AML-193 (cell line): ENCODE measurements at places on chromosomes 16 and 17.

- peak; percentile 52 for DNase-seq
Observed at GRCh38 chr17:82193520-82194220, 19.0 kb downstream of the CCDC57 start.

- peak; percentile 38 for DNase-seq
Observed at GRCh38 chr16:22198547-22199293, 7.4 kb upstream of the EEF2K start.

DNA sequence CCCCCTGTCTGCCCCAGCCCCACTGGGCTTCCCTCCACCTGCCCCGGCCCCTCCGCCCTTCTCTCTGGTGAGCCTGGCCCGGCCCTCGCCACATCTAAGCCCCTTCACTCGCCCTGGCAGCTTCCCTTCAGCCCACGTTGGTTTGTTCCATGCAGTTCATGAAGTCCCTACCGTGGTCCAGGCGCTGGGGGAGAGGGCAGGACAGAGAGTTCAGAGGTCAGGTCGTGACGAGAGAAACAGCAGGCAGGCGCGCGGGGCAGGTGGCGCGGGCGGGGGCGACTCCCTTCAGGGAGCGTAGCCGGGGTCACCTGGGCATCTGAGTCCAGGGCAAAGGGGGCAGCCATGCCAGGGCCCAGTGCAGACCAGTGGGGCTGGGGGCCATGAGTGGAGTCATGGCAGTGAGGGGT, 8.9 kb upstream of the TEDC2 start:
- DNase-seq: no peak

DNA sequence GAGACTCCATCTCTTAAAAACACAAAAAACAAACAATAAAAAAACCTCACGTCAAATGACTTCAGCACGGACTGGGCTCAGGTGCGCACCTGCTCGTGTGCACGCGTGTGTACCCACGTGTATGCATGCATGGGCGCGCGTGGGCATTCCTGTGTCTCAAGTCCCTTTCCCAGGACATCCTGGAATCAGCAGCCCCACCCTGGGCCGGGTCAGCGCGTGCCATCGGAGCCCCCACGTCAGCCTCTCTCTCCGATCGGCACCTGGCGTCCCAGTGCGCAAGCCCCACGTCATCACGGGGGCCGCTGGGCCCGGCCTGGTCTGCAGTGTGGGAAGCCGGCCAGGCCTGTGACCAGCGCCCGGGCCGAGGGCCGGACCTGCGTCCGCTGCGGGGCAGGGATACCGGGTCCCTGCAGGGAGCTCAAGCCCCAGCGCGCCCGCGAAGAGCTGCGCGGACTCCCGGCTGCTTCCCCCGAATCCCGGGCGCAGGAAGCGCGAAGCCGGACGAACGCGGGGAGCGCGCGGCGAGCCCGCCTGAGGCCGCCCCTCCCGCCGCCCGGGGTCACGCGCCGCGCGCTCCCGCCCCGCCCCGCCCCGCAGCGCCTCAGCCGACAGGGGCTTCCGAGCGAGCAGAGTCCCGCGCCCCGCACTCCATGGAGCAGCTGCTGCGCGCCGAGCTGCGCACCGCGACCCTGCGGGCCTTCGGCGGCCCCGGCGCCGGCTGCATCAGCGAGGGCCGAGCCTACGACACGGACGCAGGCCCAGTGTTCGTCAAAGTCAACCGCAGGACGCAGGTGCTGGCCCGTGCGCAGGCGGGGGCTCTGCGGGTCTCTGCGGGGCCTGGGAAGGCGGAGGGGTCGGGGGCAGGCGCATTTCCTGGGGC, at the start of gene FN3K:
FN3K (plus strand) TSS at position 629 of the 880 bp plus-strand sequence; CDS start at position 651, 22 bp downstream.
- no peak for DNase-seq

DNA sequence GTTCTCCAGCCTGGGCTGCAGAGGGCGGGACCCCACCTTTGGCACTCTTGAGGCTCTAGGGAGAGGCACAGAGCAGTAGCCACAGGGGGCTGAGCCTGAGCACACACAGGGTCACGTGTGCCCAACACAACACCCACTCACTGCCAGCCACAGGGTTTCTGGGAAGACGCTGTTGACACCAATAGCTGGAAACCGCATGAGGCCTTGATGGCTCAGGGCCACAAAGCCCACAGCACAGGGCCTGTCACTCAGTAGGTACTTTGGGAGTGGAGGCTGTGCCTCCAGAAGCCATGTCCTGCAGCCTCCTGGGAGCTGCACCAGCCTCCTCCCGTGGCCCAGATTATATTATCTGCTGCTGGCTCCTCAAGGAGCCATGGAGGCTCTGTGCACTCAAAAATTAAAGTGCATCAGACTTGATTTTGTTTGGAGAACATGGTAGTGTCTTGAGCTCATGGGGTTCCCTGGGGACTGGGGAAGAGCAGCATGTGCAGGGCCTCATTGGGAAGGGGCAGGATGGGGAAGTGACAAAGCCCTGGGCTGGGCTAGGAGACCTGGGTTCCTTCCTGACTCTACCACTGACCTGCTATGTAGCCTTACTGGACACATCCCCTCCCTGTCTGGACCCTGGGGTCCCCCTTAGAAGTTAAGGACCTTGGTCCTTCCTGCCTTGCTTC, 12.5 kb upstream of the SREBF1 start:
- DNase-seq: peak; percentile 35

DNA sequence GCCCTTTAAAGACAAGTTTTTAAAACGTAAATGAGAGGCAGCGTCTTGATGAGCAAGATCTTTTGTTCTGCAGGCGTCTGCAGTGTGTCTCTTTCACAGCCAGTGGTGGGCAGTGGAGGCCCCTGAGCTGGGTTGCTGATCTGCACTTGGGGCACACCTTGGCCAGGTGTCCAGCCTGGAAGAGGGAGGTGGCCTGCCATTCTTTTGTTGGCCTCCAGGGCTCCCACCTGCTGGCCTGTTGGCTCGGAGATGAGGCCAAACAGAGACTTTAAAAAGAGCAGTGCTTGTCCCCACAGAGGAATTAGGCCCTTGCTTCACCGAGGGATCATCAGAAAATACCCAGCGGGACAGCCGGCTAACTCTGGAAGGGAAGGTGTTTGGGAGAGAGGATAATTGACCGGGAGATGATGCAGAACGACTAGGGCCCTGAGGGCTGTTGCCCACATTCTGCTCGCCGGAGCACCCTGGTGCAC, 145.9 kb upstream of the PLCG2 start:
- no peak for DNase-seq

- DNase-seq: no peak
Observed at GRCh38 chr17:64003526-64004121, 5.5 kb downstream of the PRR29 start.

- no peak for DNase-seq
Observed at GRCh38 chr17:79955691-79956440, 79.8 kb downstream of the TBC1D16 start.

DNA sequence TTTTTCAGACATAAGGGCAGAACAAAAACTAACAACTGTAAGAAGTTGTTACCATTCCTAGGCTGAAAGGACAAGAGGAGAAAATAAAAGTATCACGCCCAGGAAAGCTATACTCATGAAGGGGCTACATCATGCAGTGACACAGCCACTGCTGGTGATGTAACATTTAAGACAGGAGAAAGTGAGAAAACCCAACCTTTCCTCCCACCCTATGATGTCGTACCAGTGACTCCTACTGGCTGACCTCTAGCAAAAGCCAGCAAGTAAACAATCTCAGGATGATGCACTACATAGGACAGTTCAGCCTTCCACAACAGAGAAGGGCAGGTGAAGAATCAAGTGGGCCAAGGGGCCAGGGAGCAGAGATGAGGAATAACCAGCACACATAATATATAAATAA, 14.0 kb upstream of the OR1E2 start:
- peak; percentile 0 for DNase-seq

DNA sequence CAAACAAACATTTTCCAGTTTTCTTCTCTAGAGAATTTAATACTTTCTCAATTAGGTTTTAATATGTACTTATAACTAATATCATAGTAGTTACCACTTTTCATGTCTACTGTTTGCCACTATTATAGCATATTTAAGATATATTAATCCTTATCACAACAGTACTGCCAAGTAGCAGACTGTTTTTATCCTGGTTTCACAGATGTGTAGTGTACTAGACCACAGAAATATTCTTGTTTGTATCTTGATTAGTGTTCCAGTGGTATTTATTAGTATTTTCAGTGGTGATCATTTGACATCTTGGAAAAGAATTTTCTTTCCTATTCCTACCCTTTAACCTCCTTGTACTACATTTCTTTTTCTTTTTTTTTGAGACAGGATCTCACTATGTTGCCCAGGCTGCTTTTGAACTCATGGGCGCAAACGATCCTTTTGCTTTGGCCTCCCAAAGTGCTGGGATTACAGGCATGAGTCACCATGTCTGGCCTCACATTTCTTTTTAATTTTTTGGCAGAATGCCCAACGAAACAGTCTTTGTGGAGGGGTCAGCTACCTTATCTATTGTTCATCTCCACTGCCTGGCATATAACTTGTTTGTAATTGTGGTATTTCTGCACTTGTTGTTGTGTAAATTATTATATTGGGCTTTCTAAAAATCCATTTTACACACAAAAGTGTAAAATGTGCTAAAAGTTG, 27.2 kb downstream of the MAP2K4 start:
- no peak for DNase-seq

GRCh38 chr16:71853413-71853812, 7.6 kb downstream of the ATXN1L start:
- DNase-seq: no peak

GRCh38 chr17:40325156-40326013, 16.4 kb downstream of the RARA start:
- DNase-seq: no peak

DNA sequence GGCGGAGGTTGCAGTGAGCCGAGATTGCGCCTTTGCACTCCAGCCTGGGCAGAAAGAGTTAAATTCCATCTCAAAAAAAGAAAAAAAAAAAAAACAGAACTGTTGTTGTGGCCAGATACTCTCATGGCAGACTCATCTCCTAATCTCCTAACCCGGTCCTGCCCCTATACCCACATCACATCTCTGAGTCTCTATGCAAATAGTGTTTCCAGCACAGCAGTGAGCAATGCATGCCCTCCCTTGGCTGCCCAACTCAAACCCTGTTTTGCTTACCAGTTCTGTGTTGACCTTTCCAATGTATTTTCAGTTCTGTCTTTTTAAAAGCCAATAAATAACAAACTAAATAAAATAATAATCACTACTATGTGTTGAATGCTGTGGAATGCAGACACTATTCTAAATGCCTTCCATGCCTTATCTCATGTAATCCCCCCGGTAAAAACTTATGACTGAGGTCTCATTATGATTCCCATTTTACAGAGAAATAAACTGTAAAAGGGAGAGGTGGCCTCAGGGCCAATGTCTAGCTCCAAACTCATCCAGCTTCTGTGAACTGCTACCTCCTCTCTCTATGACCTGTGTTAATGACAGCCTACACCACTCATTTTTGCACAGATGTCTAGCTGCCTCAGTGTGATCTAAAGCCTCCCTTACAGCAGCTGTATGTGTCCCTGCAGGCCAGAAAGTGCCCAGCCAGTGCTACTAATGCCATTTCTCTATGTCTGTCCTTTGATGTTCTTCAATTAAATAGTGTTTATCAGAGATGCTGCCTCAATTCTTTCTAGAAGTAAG, 289.8 kb downstream of the HS3ST3B1 start:
- DNase-seq: no peak

- DNase-seq: no peak
Observed at GRCh38 chr17:50386510-50386909, 10.8 kb downstream of the LRRC59 start.

- no peak for DNase-seq
Observed at GRCh38 chr17:5488752-5489151, 2.4 kb downstream of the MIS12 start.

DNA sequence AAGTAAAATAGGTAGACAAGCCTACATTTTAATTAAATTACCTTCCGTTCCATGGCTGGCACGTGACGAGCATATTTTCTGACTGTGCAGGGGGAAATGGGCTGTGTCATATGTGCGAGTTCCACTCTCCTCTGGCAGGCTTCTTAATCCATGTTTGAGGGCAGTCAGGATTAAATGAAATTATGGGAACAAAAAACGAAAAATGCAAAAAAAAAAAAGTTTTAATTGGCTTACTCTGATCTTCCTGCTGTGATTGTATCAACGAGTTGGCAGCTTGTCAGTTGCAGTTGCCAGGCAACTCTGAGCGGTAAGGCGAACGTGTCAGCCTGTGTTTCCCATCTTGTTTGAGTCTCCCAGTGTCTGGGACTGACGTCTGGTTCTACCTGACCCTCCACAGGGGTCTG, 302.9 kb upstream of the XYLT1 start:
- no peak for DNase-seq

DNA sequence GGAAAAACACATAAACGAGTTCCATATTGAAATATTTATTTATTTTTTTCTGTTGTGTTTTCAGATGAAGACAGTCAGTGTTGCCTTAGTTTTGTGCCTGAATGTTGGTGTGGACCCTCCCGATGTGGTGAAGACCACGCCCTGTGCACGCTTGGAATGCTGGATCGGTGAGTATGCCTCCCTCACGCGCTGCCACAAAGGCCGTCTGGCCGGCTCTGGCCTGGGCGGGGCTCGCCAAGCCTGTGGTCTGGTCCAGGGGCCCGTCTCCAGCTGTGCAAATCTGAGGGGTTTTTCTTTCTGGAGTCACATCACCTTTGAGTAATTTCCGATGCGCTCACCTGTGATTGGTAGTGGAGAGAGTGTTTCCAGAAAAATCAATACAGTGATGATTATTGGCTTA, 81.0 kb downstream of the RPTOR start:
- no peak for DNase-seq

GRCh38 chr17:81486199-81486810, 26.3 kb downstream of the ACTG1 start:
- peak; percentile 61 for DNase-seq

DNA sequence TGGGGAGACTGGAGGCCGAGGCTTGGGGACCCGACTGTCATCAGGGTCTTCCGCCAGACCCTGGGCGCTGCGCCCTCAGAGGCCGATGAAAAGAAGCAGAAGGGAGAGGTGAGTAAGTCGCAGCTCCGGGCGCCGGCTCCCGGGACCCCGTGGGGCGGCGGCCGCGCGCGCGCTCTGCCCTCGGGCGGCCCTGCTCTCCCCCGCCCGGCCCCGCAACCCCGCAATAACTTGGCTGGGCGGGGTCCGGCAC, 392 bp upstream of the ABHD15 start:
- no peak for DNase-seq

GRCh38 chr17:77542011-77542410, 401.2 kb downstream of the SEC14L1 start:
- no peak for DNase-seq

- DNase-seq: no peak
Observed at GRCh38 chr16:1184156-1184868, 31.4 kb downstream of the CACNA1H start.

GRCh38 chr16:74724820-74725549, 24.3 kb upstream of the MLKL start:
- no peak for DNase-seq
